ENCODE measurements at places on chromosomes 1 and 21. TPM values are rescaled to one million over a fixed set of nuclear protein-coding genes. Genes with fewer than 3 reads are reported as not detected.
A peak's percentile ranks its signal among the peaks of the same experiment; 100 is the strongest.

- DNase-seq, result no peak
Observed at GRCh38 chr1:24951337-24951736, 21.3 kb upstream of the RUNX3 start.

DNA sequence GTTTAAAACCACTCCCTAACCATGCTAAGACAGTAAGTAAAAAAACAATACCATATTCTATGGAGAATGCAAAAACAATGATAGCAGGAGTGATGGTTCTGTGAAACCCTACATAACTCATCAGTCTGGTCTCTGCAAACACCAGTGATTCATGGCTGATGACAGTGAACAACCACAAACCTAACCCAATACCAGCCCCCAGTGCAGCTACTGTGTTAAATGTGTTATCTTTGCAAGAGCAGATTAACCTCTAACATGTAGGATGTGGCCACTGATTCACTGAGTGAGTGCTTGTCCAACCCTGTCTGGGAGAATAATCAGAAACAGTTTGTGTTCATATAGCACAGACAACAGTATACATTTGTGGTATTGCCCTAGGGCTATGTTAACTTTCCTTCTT lies 100.2 kb upstream of the COG2 start:
- DNase-seq, result peak; percentile 81

CRYZ gene
- 40.1 TPM for total RNA-seq

S100A2 gene
- total RNA-seq, result 79.0 TPM

C1orf185 gene
- not detected for total RNA-seq
